ENCODE measurements at places on chromosomes 16 and 17.

GRCh38 chr16:46918905-46919792, 35.0 kb downstream of the GPT2 start:
- H3K4me1 ChIP-seq = no peaks in the 10 kb centered on the region
- no peaks in the 10 kb centered on the region for H3K36me3 ChIP-seq
- no peak for DNase-seq
- H3K27me3 ChIP-seq = no peaks in the 10 kb centered on the region

- H3K27ac ChIP-seq = peak overlapping the region; percentile 90
- no peaks in the 10 kb centered on the region for H3K4me1 ChIP-seq
- no peak overlapping the region for H3K4me3 ChIP-seq
- H3K27me3 ChIP-seq = no peaks in the 10 kb centered on the region
Observed at GRCh38 chr17:40038882-40039513, 15.2 kb downstream of the MED24 start.

DNA sequence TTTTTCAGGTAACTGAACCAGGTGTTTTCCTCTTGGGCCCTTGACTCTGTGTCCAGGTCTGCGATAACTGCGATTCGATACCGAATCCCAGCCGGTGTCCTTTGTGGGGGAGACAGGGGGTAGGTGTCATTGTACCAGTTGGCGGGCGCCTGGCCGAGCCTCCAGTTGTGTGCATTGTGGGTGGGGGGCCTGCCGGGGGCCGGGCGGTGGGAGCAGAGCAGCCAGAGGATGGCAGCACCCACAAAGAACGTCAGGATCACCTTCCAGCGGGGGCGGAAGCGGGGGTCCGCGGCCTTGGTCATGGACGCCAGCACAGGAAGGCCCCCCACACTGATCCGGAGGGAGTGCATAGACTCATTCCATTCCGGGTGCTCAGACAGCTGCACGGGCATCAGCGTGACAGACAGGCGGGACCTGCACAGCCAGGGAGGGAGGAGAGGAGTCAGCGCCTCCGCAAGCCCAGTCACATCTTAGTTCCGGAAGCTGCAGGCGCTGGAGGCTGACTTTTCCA, 12.3 kb downstream of the CANT1 start:
- DNase-seq = no peak

DNA sequence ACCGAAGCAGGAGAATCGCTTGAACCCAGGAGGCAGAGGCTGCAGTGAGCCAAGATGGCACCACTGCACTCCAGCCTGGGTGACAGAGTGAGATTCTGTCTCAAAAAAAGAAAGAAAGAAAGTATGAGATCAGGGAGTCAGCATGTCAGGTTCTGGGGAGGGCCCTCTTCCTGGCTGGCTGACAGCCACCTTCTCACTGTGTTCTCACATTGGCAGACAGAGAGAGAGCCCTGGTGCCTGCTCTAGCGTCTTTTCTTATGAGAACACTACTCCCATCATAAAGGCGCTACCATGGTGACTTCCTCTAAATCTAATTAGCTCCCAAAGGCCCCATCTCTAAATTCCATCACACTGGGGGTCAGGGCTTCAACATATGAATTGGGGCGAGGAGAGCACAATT, 27.6 kb upstream of the RBBP6 start:
- H3K36me3 ChIP-seq = no peaks in the 10 kb centered on the region
- H3K4me3 ChIP-seq = no peak overlapping the region
- DNase-seq = no peak
- no peaks in the 10 kb centered on the region for H3K27me3 ChIP-seq

- peaks cover 79% of the 10 kb centered on the region for H3K4me1 ChIP-seq
- H3K4me3 ChIP-seq = peak within 1 kb of the TSS; percentile 90
- no peaks in the 10 kb centered on the region for H3K27me3 ChIP-seq
- peaks cover 4% of the 10 kb centered on the region for H3K36me3 ChIP-seq
Observed at GRCh38 chr17:76726776-76727718, at the start of gene METTL23. Gene METTL23, plus strand, starts transcription at chr17:76726839. Its CDS starts 2,872 bp downstream, at chr17:76729711.

DNA sequence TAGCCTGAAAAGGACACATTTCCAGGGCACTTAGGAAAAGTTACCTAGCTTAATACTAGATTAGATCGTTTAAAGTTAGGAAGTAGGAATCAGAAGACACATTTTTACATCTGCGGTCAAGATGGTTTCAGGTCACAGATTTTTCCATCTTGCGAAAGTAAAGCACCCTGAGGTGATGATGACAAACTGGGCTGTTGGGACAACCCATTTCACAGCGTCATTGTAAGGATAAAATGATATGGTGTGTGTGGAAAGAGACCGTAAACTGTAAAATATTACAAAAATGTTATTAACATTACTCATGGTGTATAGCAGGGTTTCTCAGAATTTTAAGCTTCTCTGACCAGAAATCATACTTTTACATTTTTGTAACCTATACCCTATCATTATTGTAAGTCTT, 10.1 kb upstream of the MAP2K6 start:
- no peaks in the 10 kb centered on the region for H3K4me1 ChIP-seq
- no peak for DNase-seq
- H3K36me3 ChIP-seq = no peaks in the 10 kb centered on the region
- H3K27ac ChIP-seq = no peak overlapping the region
- H3K4me3 ChIP-seq = no peak overlapping the region

- DNase-seq = peak; percentile 21
- no peak overlapping the region for H3K27ac ChIP-seq
- peaks cover 15% of the 10 kb centered on the region for H3K4me1 ChIP-seq
- H3K4me3 ChIP-seq = peak overlapping the region; percentile 28
- no peaks in the 10 kb centered on the region for H3K27me3 ChIP-seq
Observed at GRCh38 chr17:73901661-73902415, 257.6 kb upstream of the SDK2 start.

DNA sequence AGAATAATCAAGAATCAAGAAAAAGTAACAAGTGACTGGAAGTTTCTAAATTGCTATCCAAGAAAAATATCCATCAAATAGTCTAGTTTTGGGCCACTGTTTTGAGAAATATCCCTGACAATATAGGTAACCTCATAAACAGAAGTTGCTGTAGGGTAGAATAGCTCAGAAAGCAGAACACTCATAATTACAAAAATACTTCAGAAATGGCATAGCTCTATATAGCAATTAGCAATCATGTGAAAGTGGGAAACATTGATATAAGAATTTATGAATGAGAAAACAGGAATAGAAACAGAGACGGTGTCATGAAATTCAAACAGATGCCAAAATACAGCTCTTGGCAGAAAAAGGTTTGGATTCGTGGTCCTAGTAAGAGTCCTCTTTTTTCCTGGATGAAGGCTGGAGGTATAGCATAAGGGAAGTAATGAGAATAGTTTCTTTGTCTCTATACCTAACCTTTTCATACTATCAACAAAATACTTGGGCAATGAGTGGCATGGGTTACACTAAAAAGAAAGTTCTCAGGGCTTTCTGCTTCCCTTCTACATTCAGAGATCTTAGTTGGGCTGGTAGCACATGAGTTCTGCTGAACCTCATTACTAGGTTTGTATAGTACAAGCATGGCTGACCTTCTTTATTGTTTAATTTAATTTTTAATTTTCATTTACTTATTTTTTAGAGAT, 33.5 kb downstream of the SPAG9 start:
- DNase-seq = no peak
- peaks cover 18% of the 10 kb centered on the region for H3K4me1 ChIP-seq
- H3K27me3 ChIP-seq = no peaks in the 10 kb centered on the region
- no peak overlapping the region for H3K4me3 ChIP-seq

GRCh38 chr16:77928096-77928495, 94.3 kb upstream of the CLEC3A start:
- no peak overlapping the region for H3K4me3 ChIP-seq
- no peak for DNase-seq
- no peaks in the 10 kb centered on the region for H3K36me3 ChIP-seq
- no peaks in the 10 kb centered on the region for H3K4me1 ChIP-seq
- H3K27ac ChIP-seq = no peak overlapping the region

GRCh38 chr17:58281511-58282011, 826 bp upstream of the MPO start:
- no peak overlapping the region for H3K27ac ChIP-seq
- no peak overlapping the region for H3K4me3 ChIP-seq
- DNase-seq = no peak
- H3K36me3 ChIP-seq = no peaks in the 10 kb centered on the region

- no peaks in the 10 kb centered on the region for H3K36me3 ChIP-seq
- peak within 1 kb of the TSS; percentile 15 for H3K4me3 ChIP-seq
- H3K4me1 ChIP-seq = peaks cover 31% of the 10 kb centered on the region
Observed at GRCh38 chr16:57628008-57628781, at the start of gene ADGRG1. Gene ADGRG1, plus strand, starts transcription at chr16:57628630. Its CDS starts 21,658 bp downstream, at chr16:57650288.

DNA sequence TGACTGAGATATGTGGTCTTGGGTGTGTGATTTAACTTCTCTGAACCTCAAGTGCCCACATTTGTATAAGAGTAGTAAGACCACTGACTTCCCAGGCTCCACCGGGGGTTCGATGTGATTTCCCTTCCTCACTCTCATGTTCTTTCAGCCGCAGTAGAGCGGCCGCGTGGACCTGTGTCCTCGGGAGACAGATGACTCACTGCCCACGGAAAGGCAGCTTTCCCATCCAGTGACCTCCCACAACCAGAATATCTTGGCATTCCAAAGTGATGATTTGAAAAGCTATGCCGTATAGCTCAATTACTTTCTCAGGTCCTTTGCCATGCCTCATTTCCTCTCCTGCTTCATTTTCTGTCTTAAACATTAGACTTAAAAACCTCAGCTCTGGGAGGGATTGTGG, 73.6 kb downstream of the IL21R start:
- no peak for DNase-seq
- H3K4me3 ChIP-seq = no peak overlapping the region
- no peaks in the 10 kb centered on the region for H3K27me3 ChIP-seq
- H3K36me3 ChIP-seq = peaks cover 17% of the 10 kb centered on the region
- peaks cover 7% of the 10 kb centered on the region for H3K4me1 ChIP-seq

- H3K4me1 ChIP-seq = no peaks in the 10 kb centered on the region
- peaks cover 30% of the 10 kb centered on the region for H3K36me3 ChIP-seq
- no peak overlapping the region for H3K27ac ChIP-seq
- H3K4me3 ChIP-seq = no peak overlapping the region
- H3K27me3 ChIP-seq = no peaks in the 10 kb centered on the region
- DNase-seq = no peak
Observed at GRCh38 chr16:46932802-46933201, 40.7 kb downstream of the DNAJA2 start.

DNA sequence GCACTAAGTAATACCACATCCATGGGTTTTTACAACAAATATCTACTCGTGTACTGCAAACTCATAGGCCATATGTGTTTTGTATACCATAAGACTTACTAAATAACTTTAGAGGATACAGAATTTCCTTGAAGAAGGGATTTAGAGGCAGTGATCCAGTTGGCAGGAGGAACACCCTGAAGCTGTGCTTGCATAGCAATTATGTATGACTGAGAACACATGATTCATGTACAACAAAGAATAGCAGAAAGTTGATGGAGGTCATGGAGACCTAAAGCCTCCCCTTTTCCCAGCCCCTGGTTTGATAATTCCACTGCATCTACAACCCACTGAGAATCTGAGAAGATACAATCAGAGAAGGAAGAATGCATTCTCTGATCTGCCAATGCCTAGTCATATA, 83.8 kb upstream of the PMFBP1 start:
- H3K36me3 ChIP-seq = no peaks in the 10 kb centered on the region
- no peaks in the 10 kb centered on the region for H3K4me1 ChIP-seq
- DNase-seq = no peak
- H3K27ac ChIP-seq = no peak overlapping the region

DNA sequence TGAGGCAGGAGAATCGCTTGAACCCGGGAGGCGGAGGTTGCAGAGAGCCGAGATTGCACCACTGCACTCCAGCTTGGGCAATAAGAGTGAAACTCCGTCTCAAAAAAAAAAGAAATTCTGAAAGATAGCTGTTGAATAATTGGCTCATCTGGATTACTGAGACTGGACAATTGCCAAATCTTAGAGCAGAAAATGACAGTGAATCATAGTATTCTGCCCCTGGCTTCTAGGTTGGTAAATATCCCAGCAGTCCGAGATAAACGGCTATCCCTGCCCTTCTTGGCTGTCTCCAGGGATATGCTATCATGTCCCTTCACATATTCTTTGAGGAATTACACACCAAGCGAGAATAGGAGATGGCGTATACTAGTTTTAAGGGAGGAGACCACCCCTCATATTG, 35.5 kb upstream of the METTL16 start:
- H3K27ac ChIP-seq = no peak overlapping the region
- no peaks in the 10 kb centered on the region for H3K36me3 ChIP-seq
- peaks cover 3% of the 10 kb centered on the region for H3K4me1 ChIP-seq
- H3K27me3 ChIP-seq = no peaks in the 10 kb centered on the region

Data from tibial nerve (tissue), 4 donors.